ENCODE measurements at places on chromosomes 16 and 17.

DNA sequence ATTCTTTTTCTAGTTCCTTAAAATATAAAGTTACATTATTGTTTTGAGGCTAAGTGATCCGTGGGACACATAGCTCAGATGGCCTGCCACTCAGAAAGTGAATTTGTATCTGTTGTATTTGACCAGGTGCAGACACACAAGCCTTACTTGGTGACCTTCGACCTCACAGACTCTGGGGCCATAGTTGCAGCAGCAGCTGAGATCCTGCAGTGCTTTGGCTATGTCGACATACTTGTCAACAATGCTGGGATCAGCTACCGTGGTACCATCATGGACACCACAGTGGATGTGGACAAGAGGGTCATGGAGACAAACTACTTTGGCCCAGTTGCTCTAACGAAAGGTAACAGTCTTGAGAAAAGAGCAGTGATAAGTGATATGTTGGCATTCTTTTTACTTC lies 30.5 kb downstream of the TMEM11 start:
- no peak for DNase-seq

GRCh38 chr17:74383141-74383540 lies 15.8 kb downstream of the GPR142 start:
- DNase-seq = no peak

GRCh38 chr17:49575679-49576087 lies at the start of gene NXPH3:
TSS of gene NXPH3 (plus strand) at chr17:49575871. CDS start at chr17:49576220, 349 bp downstream.
- DNase-seq = peak; percentile 34

- DNase-seq = no peak
Observed at GRCh38 chr17:1573932-1574696, 11.5 kb upstream of the PITPNA start.

DNA sequence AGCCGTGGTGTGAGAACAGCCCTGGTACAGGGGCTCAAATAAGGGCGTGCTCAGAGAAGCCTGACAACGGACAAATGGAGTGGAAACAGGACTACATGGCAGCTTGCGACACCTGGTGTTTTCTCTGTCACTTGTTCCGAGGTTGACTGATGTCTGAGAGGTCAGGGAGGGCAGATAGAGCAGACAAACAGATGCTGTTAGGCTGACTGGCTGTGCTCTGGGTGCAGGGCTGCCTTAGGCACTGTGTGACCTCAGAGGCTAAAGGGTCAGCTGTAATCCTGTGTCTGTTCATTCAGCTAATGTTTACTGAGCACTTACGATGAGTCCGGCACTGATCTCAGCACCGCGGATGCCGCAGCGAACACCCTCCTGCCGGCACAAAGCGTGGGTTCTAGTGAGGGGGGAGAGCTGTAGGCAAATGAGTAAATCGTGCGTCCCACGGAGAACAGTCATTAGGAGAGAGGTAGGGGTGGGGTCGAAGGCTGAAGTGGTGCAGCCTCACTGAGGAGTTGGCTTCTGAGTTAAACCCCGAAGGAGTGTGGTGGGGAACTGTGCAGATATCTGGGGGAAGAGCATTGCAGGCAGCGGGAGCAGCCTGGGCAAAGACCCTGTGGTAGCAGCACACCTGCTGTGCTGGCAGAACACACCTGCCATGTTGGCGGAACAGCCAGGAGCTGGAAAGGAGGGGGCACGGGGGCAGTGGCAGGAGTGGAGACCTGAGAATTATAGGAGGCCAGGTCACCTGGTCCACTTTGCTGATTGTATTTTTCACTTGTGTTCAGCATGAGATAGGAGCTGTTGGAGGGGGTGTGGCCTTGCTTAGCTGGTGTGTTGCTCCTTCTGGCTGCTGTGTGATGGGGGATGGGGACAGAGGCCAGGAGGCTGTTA lies 35.0 kb downstream of the GPT2 start:
- no peak for DNase-seq

GRCh38 chr17:16569358-16569712 lies 331 bp upstream of the ZNF287 start:
- DNase-seq = no peak
